Stimulated activated CD8-positive, alpha-beta memory T cell treated with anti-CD3 and anti-CD28 coated beads, Interleukin-2, amount 100 ng/mL, for 1 hour (primary cell): ENCODE measurements at places on chromosomes 4 and X.

DNA sequence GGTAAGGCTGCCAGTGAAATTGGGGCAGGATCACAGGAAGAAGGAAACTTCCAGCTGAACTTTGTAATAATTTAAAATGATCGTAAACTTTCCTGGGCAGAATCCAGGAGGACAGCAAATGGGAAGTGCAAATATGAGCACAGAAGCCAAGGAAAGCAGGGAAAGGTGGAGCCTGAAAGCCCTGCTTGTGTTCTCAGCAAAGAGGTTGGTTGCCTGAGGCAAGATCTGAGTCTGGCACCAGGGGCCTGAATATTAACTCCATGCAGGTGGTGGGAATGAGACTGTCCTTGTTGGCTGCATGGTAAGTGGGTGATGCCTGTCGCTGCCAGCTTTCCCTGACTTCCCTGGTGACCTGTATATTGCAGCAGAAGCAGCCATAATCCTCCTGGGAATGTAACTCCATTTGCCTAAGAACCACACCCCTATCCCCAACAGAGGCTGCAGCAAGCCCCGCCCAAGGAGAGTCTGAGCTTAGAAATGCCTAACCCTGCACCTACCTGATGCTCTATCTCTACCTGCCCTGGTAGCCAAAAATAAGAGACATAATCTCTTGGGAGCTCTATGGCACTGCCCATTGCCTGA is 132.0 kb upstream of the HDX start:
- no peak for DNase-seq

GRCh38 chr4:112706840-112707207 is 69.9 kb downstream of the LARP7 start:
- DNase-seq, result no peak

DNA sequence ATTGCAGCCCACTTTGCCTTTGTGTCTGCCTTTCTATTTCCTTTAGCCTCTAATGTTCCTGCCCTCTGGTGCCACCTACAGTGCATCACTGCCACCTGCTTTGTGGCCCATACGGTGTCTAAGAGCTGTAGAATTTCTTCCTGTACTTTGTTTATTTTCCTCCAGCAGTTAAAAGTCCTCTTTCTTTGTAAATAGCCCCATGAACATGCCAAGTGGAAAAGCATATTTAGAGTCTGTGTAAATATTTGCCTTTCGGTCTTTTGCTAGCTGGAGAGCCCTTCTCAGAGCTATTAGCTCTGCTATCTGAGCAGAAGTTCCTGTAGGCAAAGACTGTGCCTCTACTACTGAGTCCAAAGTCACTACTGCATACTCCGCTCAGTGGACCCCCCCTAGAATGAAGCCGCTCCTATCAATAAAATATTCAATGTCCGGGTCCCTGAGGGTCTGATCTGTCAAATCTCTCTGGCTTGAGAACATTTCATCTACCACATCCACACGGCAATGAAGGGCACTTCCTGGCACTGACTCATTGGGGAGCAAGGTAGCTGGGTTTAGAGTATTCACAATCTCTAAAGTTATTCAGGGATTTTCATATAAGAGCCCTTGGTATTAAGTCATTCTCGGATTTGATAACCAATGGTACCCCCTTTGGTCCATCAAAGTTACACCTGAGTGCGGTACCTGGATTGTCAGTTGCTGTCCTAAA is 36.3 kb downstream of the SULT1E1 start:
- DNase-seq, result no peak

GRCh38 chr4:169293343-169294176 is 22.8 kb upstream of the SH3RF1 start:
- no peak for DNase-seq

- no peak for DNase-seq
These were observed 173.0 kb upstream of the CASK start for GRCh38 chrX:42096265-42096920.

DNA sequence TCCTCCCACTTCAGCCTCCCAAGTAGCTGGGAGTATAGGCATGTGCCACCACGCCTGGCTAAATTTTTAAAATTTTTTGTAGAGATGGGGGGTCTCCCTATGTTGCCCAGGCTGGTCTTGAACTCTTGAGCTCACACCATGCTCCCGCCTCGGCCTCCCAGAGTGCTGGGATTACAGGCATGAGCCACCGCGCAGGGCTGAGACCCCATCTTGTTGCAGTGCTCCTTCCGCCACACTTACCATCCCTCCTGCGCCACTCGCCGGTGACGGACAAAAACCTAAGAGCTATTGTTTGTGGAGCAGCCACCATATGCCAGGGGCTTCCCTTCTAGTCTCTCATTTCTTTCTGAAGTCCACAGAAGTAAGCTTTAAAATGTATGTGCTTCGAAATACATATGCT is 34.5 kb downstream of the NSG1 start:
- DNase-seq, result no peak

DNA sequence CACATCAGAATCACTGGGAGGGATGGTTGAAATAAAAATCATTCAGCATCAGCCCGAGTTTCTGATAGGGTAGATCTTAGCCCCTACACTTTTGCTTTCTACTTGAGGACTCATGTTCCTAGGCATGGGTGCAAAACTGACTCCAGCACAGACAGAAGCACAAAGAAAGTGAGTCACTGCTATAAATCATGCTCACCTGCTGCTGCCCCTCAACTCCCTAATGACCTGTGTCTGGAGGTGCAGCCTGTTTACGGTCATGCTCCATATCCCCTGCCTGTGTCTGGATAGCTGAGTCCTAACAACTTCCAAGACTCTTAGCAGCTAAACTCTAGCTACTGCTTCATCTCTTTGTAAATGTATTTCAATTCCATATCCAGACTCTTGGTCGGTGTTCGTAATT is 57.8 kb downstream of the ADGRA3 start:
- no peak for DNase-seq

DNA sequence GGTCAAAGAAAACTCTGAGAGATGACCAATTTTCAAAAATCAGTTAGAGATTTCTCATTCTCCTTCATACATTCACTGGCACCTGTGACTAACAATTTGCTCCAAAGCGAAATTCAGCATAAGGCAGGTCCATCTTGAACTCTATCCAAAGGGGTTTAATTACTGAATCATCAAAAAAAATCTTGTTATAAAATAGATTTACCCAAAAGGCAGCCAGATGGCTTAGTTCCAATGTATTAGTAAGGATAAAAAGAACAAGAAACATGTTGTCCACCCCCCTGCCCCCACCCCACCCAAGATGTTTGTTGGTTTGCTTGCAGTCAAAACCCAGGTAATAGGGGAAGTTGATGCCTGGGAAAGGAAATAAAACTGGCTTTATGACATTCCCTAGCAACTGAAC is 200.3 kb downstream of the ANTXR2 start:
- DNase-seq, result no peak

GRCh38 chr4:54941994-54942552 is 183.3 kb downstream of the KDR start:
- no peak for DNase-seq

GRCh38 chr4:61200916-61201526 is 895 bp downstream of the ADGRL3 start:
- no peak for DNase-seq

GRCh38 chrX:56564921-56565840 is 1.8 kb downstream of the UBQLN2 start:
- no peak for DNase-seq

DNA sequence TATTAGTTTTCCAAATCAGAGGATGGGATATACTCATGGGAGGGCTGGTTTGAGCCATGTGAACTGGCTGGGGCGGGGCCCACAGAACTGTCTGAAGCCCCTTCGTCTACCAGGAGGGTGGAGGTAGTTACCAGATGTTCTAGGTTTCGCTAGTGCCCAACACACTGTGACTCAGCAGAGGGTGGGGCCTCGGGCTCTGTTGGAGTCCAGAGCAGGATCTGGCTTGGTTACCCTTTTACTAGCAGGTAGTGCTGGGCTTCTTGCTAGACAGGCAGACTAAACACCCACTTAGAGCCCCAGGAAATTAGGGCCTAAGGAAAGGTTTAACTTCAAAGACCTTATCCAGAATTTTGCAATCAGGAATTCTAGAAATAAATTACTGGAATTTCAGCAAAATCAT is 56.2 kb upstream of the CHRDL1 start:
- no peak for DNase-seq

- no peak for DNase-seq
These were observed 26.0 kb downstream of the ZNF81 start for GRCh38 chrX:47862680-47863079.
